Jurkat, Clone E6-1 (cell line): ENCODE measurements at places on chromosomes 12 and 14.

- no peak for DNase-seq
Measured at GRCh38 chr12:52238916-52239646, 6.0 kb downstream of the KRT7 start.

DNA sequence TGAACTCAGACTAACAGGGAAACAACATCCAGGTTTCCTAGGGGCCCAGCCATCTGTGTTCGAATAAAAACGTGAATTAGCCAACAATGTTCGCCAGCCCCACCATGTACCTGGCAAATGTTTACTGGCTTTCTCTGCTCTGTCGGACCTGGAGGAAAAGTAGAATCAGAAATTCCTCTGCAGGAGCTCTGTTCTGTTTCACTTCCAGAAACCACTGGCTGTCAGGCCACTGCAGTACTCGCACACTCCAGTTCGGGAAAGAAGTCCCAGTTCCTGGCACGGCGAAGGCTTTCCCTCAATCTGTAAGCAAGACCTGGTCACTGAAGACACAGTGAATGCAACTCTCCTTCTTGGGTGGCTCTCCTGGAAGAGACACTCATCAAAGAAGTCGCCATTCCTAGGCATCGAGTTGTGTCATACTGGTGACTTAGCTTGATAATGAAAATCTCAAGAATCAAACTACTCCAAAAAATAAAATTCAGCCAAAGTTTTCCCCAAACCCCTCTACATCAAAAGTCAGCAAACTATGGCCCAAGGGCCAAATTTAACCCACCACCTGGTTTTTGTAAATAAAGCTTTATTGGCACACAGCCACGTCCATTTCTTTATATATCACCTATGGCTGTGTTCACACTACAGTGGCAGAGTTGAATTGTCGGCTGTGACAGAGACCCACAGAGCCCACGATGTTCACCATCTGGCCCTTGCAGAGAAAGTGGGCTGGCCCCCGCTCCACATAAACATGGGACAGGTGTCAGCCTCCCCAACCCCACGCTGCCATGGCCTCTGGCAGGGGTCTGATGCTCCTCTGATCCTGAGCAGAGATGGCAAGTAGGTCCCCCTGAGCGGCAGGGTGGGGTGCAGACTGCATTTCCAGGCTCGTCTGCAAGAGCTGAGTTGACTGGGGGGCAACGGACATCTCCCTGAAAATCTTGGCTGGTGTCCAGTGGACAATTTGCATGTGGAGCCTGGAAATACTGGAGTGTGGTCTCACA is 189.2 kb upstream of the DIO3 start:
- no peak for DNase-seq

GRCh38 chr12:68198507-68199086 is 27.0 kb downstream of the IL26 start:
- DNase-seq = no peak

DNA sequence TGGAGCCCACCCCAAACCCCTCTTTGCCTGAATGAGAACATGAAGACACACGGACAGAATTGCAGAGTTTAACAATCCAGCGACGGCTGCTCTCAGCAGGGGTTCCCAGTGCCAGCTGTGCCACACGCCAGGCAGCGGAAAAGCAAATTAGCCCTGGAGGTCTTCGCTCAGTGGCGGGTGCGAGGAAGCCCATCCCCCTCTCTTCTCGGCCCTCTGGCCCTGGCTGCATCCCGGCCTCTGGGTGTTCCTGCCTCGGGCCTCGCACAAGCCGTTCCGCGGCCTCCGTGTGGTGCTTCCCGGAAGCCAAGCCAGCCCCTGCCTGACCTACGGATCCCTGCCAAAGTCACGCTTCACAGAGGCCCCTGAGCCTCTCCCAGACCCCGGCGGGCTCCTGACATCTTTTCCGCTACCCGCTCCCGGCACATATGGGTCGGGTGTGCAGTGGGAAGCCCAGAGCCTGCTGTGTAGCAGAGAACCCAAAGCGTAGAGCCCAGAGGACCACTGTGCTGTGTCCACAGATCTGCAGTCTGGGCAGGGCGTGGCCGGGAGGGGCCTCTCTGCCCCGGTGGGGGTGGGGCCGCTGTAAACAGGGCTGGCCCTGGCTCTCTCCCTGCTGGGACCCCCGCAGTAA is 70.7 kb upstream of the GALNT9 start:
- no peak for DNase-seq

- no peak for DNase-seq
Measured at GRCh38 chr12:105218434-105218833, 17.5 kb downstream of the APPL2 start.

- DNase-seq = no peak
Measured at GRCh38 chr12:32659908-32660440, 19.1 kb upstream of the DNM1L start.

- no peak for DNase-seq
Measured at GRCh38 chr12:11718105-11718504, 68.6 kb downstream of the ETV6 start.

GRCh38 chr12:62844915-62845314 is 90.0 kb downstream of the PPM1H start:
- DNase-seq = no peak
